ENCODE measurements at places on chromosomes 4 and X.

- DNase-seq = no peak
- no peak overlapping the region for H3K27ac ChIP-seq
These were observed 24.2 kb downstream of the CBLL2 start for GRCh38 chrX:22296871-22297270.

DNA sequence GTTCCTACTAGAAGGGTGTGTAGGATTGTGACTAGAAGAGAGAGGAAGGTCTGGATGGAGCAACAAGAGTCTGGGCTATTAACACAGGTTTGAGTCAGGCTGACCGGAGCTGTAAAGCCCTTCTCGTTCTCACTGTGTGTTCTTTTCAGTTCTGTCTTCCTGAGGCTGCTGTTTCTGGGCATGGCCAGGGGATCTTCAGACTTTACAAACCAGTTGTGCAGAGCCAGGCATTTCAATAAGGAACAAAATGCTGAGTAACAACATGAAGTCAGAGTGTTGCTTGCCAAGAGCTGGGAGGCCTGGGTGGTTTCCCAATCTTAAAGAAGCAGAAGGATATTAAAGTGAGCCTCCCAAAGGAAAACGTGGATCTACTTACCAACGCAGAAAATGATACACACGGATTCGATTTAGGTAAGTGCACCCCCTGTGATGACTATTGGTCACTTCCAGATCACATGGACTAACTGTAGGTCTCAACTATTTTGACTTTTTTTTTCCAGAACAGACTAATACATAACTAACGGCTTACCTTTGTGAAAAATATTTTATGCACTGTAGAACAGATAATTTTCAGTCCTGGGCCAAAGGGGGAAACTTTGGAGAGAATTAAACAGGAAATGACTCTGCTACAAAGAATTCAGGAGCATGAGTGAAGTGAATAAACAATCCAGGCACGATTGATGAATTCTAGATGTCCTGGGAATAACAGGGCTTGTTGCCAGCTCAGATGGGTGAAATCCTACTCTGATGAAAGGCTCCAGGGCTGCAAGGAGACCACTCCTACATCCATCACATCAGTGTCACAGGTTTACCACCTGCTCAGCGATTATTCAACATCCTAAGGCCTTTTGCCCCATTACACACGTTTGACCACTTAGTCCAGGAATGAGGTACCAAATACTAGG is 94.5 kb downstream of the ANXA3 start:
- no peaks in the 10 kb centered on the region for H3K36me3 ChIP-seq
- no peaks in the 10 kb centered on the region for H3K27me3 ChIP-seq
- peaks cover 39% of the 10 kb centered on the region for H3K4me1 ChIP-seq
- H3K27ac ChIP-seq = peak overlapping the region; percentile 80
- DNase-seq = peak; percentile 92

GRCh38 chrX:12709047-12709446 is 82.2 kb upstream of the PRPS2 start:
- H3K4me1 ChIP-seq = no peaks in the 10 kb centered on the region
- no peak overlapping the region for H3K27ac ChIP-seq
- no peak for DNase-seq
- H3K27me3 ChIP-seq = no peaks in the 10 kb centered on the region
- H3K36me3 ChIP-seq = no peaks in the 10 kb centered on the region
- no peak overlapping the region for H3K4me3 ChIP-seq

DNA sequence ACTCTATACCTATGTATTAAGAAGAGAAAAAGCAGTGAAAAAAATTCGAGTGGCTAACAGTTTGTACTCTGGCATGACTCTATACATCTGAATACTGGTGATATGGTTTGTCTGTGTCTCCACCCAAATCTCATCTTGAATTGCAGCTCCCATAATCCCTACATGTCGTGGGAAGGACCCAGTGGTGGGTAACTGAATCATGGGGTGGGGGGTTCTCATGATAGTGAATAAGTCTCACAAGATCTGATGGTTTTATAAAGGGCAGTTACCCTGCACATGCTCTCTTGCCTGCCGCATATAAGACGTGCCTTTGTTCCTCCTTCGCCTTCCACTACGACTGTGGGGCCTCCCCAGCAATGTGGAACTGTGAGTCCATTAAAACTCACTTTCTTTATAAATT is 70.4 kb downstream of the LRBA start:
- no peaks in the 10 kb centered on the region for H3K27me3 ChIP-seq
- no peak overlapping the region for H3K4me3 ChIP-seq
- H3K4me1 ChIP-seq = no peaks in the 10 kb centered on the region
- no peak overlapping the region for H3K27ac ChIP-seq
- H3K36me3 ChIP-seq = no peaks in the 10 kb centered on the region

- H3K27ac ChIP-seq = no peak overlapping the region
- H3K4me1 ChIP-seq = no peaks in the 10 kb centered on the region
- H3K36me3 ChIP-seq = no peaks in the 10 kb centered on the region
- H3K27me3 ChIP-seq = no peaks in the 10 kb centered on the region
- H3K4me3 ChIP-seq = no peak overlapping the region
- DNase-seq = no peak
These were observed 136.4 kb downstream of the MAPK10 start for GRCh38 chr4:86223472-86223871.

Data from right atrium auricular region (tissue), 2 donors.